ENCODE measurements at places on chromosomes 13 and 19.
A peak's percentile ranks its signal among the peaks of the same experiment; 100 is the strongest.

DNA sequence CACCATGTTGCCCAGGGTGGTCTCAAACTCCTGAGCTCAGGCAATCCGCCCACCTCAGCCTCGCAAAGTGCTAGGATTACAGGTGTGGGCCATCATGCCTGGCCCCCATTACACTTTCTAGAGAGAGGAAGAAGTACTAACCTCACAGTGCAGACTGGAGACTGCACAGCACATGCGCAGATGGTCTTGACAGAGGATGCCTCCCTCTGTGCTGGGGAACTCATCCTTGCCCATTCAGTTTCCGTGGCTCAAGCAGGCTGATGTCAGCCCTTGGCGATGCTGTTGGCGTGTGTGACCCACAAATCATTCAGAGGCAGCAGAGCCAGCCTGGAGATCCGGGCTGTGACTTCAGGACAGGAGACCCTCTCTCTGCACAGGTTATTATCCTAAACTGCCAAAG lies 14.6 kb upstream of the FFAR2 start:
- DNase-seq, result no peak

DNA sequence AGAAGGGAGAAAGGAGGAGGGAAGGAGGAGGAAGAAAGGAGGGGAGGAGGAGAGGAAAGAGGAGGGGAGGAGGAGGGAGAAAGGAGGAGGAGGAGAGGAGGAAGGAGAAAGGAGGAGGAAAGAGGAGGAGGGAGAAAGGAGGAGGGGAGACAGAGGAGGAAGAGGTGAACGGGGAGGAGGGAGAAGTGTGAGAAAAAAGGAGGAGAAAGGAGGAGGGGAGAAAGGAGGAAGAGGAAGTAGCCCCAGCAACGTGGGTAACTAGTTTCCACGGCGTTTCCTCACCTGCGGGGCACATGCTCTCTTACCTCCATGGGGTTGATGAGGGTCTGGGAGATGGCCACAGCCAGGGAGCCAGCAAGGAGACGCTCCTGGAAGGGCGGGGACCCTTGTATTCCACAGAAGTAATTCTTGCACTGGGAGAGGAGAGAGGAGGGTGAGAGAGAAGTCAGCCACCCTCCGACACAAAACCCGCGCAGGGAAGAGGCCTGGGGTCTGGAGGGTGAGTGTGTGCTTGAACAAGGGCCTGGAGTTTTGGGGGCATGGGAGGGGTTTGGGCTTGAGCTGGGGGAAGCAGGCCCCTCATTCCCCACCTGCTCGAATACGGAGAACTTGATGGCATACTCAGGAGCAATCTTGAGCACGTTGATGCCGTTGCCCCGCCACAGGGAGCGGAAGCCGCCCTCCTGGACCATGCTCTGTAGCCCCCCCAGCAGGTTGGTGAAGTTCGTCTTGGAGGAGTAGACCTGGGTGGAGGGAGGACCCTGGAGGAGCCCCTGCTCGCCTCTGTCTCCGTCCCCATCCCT lies 3.9 kb downstream of the SLC25A41 start:
- DNase-seq, result no peak

DNA sequence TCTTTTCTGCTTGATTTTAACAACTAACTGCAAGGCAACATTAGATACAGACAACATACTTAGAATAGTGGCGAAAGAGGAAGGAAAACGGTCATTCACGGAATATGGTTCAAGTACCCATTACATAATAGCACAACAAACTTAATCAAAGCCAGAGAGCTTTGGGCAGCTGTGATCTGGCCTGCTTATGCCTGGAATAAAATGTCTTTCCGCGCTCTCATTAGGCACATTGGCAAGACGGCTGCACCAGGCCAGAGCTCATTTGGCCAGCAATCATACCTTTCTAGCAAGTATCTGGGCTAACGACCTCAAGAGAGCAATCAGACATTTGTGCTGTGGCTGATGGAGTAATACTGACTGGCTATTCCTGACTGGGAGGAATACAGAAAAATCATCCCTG lies 112.8 kb downstream of the NALCN start:
- no peak for DNase-seq

GRCh38 chr19:11337080-11337479 lies 2.4 kb downstream of the RAB3D start:
- peak; percentile 28 for DNase-seq

- DNase-seq, result no peak
Observed at GRCh38 chr19:16032509-16033135, 43.7 kb upstream of the TPM4 start.

- no peak for DNase-seq
Observed at GRCh38 chr19:18731562-18732008, 48.1 kb downstream of the CRTC1 start.

- no peak for DNase-seq
Observed at GRCh38 chr19:12042893-12043292, 7.4 kb upstream of the ZNF433 start.

DNA sequence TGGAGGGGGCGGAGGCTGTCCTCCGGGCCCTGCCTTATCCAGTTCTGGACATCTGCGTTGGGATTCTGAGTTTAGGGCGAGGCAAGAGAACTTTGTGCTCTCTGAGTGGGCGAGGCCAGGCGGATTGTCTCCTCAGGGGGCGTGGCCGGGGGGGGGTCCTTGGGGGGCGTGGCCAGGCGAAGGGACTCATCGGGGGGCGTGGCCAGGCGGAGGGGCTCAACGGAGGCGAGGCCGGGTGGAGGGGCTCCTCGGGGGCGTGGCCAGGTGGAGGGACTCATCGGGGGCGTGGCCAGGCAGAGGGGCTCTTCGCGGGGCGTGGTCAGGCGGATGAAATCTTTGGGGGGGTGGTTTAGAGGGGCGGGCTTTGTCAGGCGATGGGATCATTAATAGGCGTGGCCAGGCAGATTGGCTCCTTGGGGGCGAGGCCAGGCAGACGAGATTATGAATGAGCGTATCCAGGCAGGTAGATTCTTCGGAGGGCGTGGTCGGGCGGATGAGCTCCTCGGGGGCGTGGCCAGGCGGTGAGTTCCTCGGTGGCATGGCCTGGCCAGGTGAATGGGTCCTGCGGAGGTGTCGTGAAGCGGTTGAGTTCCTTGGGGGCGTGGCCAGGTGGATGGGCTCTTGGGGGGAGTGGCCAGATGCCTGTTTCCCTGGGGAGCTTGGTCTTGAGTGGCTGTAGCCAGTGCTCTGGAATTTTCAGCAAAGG lies 10.3 kb upstream of the CACNG7 start:
- DNase-seq, result no peak

GRCh38 chr19:7628589-7629311 lies 595 bp downstream of the XAB2 start:
- DNase-seq, result no peak

DNA sequence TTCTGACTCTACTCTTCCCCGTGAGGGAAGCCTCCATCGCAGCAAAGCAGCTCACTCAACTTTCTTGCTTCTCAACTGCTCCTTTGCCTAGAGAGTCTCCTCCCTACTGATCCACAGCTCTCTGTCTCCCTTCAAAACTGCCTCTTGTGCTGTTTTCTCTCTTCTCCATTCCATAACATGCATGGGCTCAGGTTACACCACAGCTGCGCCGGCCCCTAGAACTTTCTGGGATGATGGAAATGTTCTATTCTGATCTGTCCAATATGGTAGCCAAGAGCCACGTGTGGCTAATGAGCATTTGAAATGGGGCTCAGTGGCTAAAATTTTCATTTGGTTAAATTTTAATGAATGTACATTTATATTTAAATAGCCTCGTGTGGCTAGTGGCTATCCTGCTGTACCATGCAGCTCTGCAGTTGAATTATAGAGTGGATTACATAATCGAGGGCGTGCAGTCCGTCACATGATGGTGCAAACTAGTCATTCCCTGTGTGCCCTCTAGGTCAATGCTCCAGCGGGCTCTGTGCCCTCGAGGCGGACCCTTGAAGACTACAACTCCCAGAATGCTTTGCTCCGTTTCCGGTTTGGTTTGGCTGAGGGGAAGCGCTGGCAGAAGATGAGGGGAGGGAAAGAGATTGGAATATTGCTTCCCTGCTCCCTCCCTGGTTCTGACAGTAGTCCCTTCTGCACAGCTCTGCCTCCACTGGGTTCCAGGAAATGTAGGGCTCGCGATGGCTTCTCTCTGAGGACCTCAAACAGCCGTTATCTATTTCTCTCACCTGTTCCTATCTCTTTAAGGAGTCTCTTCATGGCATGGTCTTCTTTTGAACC lies 109.8 kb downstream of the CACNA1A start:
- DNase-seq, result no peak

GRCh38 chr13:50998326-50998725 lies 88.7 kb downstream of the RNASEH2B start:
- DNase-seq, result no peak

DNA sequence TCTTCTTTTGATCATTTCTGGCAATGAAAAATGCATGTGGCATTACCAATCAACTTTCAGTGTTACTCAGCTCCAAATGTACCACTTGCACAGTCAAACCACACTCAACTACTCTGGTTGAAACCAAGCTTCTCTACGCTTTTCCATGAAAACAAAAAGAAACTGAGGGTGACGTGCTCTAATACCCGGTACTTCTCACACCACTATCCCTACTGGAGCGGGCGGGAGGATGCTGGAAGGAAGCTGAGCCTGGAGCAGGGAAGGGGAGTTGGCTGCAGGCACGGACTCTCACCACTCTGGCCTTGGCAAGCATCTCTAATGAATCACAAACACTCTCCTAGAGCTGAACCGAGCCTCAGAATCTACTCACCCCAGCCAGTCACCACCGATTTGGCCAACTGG lies 48.2 kb downstream of the STK24 start:
- DNase-seq, result peak; percentile 83

- no peak for DNase-seq
Observed at GRCh38 chr13:23617551-23618024, 47.4 kb downstream of the TNFRSF19 start.

GRCh38 chr13:101025519-101025918 lies 350.9 kb upstream of the TMTC4 start:
- DNase-seq, result no peak

- peak; percentile 60 for DNase-seq
Observed at GRCh38 chr19:18469069-18469846, 31.3 kb upstream of the ISYNA1 start.

DNA sequence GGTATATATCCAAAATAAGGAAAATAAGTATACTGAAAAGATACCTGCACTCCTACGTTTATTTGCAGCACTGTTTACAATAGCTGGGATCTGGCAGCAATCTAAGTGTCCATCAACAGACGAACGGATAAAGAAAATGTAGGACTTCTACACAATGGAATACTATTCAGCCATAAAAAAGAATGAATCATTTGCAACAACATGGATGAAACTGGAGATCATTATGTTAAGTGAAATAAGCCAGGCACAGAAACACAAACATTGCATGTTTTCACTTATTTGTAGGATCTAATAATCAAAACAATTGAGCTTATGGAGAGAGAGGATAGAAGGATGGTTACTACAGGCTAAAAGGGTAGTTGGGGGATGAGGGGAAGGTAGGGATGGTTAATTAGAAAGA lies 494.0 kb downstream of the UQCRFS1 start:
- no peak for DNase-seq

- no peak for DNase-seq
Observed at GRCh38 chr13:45859705-45860104, 8.2 kb upstream of the SIAH3 start.

- DNase-seq, result no peak
Observed at GRCh38 chr13:34967851-34968562, 25.9 kb downstream of the NBEA start.

DNA sequence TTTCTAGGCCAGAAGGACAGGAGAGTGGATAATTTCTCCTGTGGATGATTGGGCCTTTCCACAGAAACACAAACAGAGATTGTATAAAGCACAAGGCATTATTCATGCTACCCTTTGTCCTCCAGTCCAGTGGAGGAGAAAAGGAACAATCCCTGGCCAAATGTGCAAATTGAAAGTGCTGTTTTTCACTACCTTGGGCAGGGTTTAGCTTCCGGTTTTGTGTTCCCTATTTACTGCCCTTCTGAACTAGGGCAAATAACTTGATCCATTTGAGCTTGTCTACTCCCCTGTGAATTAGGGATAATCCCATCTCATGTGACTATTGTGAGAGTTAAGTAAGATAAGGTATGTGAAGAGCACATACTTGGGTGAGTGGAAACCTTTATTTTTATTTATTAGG lies 13.3 kb downstream of the PDX1 start:
- no peak for DNase-seq

DNA sequence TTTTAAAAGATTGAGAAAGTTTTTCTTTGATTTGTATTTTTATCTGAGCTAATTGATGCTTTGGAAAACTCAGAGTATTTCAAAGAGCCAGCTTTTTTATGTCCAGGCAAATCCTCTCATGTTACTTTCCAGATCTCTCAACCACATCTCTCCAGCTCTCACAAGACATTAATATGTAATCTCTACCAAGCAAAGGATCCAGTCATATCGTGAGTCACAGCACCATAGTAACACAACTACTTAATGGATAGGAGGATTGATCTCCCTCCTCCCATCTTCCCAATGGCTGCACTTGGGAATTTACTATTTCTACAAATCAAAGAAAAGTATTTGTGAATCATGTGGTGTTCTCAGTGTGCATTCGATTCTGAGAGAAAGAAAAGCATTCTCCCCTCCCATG lies 63.3 kb downstream of the POU4F1 start:
- DNase-seq, result no peak

GRCh38 chr13:21011378-21011777 lies 50.0 kb downstream of the LATS2 start:
- DNase-seq, result no peak

DNA sequence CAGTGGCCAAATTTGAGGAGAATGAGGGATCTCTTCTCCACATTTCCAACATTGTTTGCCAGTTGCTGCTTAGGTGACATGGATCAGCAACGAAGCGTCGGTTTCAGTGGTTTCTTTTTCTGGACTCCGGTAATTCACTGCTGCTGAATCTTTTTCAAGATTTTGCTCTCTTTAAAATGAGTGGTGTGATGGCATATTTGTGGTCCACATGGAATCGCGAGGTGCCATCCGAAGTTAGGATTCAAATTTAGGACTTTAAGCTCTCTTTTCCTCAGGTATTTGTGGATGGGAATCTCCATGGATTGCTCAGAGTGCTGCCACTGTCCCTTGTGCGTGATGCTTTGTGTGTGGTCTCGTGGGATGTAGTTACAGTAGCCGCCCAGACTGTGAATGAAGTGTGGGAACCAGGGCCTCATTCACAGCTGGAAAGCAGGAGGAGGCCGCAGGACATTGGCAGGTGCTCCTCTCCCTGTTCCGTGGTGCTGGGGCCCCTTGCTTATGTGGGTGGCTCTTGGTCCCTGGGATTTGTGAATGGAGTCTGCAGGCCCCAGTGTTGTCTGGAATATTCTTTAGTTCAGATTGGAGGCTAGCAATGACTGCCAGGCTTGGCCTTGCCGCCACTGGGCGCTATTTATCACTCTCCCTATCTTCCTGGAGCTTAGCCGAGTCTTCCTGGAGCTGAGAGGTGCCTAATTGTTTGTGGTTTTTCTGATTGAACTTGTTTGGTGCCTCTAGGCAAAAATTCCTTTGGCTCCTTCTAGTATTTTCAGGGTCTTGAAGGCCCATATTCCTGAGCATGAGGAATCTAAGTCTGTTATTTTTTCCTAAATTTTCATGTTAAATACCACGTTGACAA lies 1.5 kb downstream of the ILF3 start:
- peak; percentile 29 for DNase-seq

- no peak for DNase-seq
Observed at GRCh38 chr13:109979228-109979627, 192.8 kb upstream of the IRS2 start.

DNA sequence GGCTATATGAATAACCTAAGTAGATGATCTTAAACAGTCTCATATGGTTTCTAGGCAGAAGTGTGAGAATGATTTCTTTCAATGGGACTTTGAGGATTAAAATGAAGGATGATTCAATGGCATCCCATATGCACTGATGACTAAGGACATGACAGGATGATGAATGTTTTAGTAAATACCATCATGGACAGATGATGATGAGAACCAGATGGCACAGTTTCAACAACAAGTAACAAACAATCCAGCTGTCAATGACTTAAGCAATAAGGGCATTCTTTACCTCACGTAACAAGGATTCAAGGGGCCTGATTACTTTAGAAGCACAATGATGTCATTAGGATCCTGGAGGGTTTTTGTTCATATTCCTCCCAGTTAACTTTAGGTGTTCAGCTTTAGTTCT lies 2678.4 kb downstream of the PCDH9 start:
- DNase-seq, result no peak
